ENCODE measurements at places on chromosomes 7 and 10.
A peak's percentile ranks its signal among the peaks of the same experiment; 100 is the strongest.

DNA sequence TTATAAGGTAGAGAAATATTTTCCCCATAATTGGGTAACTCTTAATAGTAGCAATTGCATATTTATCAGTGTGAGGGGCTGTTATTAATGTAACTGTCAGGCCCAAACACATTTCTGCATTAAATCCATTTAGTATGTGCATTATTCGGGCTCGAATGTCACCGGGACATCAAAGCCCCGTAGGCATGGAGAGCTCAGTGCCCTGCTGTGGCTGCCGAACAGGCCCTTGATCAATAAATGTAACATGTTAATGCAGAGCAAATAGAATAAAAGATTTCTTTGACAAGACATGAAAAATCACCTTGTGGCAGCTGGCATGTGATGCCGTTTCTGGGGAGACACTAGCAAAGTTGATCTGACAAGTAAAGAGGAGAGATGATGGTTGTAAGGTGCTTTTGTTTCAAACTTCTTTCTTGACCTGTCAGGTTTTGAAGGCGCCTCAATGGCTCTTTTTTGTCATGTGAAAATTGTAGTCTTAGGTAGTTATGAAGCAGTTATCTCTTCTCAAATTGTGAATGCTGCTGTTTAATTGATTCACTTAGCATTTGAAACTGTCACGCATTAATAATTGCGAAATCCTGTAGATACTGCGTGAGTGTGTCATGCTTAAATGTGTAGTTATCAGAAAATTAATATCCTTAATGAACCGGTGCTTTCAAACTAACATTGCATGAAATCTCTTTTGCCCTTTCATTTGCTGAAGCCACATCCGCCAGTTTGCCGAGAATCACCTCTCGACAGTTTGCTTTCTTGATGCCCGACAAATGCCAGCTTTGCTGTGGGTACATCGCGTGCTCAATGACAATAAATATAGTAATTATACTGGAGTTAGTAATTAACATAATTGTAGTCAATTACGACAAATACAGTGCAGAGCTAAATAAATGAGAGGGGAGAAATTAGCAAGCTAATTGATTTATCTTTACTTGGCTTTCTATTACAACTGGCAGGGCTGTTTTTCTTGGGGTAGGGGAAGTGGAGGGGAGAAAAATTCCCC lies 19.5 kb downstream of the LRMDA start:
- DNase-seq = no peak

DNA sequence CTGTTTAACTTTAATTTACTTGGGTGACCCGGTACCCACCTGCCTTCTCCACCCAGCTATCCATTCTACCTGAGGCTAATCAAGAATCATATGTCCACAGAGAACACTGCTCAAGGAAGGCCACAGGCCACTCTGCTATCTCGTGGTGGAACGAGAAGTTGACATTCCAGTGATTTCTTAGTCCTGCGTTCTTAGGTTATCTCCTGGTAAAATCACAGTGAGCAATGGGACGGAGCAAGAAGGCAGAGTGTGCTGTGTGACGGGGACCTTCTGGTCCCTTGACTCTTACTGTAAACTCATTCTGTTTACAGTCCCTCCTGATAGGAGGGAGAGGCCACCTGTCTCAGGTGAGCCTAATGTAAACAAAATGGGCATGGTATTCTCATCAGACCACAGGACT lies 256.6 kb downstream of the TNS3 start:
- DNase-seq = no peak

DNA sequence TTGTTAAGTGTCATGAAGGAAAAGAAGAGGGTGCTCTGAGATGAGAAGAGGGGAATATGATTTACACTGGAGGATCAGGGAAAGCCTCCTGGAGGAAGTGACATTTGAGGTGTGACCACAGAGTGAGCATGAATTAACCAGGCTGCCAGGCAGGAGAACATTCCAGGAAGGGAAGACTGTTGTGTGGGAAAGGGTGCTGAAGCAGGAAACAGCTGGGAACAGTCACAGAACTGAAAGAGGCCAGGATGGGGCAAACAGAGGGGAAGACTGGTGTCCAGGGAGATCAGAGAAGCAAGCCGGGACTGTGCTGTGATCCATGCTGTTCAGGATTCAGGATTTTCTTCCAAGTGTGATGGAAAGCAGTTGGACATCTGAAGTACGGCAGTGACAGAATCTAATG lies 14.9 kb downstream of the HIPK2 start:
- peak; percentile 36 for DNase-seq

DNA sequence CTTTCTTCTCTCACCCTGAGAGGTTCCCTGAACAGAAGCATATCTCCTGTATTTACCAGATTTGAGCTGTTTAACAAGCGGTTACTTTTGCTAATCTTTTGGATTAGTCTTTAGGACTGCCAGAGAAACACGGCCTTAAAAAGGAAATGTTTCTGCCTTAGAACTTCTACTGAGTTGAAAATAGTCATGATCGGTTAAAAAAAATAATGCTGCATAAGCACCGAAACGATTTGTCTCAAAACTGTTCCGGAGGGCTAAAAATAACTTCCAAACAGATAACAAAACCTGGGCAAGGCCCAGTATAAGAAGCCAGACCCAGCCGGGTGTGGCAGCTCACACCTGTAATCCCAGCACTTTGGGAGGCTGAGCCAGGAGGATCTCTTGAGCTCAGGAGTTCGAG lies 43.3 kb upstream of the CYTH3 start:
- no peak for DNase-seq

DNA sequence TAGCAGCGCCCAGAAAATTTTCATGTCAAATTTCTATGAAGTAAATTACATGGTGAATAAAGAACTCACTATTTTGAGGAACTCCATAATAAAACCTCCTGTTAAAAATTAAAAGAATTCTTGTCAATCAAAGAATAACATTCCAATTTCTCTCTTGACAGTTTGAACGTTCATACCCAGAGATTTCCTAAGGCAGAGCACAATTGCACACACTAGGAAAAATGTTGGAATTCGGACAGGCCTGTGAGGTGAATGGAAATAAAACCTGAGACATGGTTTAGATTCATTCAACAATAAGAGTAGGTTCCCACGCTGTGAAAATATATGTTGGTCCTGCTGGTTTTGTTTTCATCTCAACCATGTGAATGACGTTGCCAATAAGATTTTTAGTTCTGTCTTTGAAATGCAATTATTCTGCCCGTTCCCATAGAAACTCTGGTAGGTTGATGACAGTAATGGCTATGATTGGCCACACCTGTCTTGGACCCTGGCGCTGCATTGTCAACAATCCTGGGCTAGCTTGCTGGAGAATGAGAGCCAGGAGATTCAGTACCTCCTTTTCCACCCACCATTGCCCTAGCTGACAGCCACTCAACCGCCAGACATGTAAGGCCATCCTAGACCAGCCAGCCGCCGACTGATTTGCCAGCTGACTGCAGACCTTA lies 43.3 kb upstream of the RAPGEF5 start:
- no peak for DNase-seq

- DNase-seq = no peak
Measured at GRCh38 chr10:5252177-5253037, 55.8 kb downstream of the AKR1C4 start.

GRCh38 chr10:119824299-119824698 lies 48.3 kb downstream of the MCMBP start:
- DNase-seq = no peak

GRCh38 chr7:68535266-68535665 lies 1063.0 kb upstream of the AUTS2 start:
- no peak for DNase-seq

DNA sequence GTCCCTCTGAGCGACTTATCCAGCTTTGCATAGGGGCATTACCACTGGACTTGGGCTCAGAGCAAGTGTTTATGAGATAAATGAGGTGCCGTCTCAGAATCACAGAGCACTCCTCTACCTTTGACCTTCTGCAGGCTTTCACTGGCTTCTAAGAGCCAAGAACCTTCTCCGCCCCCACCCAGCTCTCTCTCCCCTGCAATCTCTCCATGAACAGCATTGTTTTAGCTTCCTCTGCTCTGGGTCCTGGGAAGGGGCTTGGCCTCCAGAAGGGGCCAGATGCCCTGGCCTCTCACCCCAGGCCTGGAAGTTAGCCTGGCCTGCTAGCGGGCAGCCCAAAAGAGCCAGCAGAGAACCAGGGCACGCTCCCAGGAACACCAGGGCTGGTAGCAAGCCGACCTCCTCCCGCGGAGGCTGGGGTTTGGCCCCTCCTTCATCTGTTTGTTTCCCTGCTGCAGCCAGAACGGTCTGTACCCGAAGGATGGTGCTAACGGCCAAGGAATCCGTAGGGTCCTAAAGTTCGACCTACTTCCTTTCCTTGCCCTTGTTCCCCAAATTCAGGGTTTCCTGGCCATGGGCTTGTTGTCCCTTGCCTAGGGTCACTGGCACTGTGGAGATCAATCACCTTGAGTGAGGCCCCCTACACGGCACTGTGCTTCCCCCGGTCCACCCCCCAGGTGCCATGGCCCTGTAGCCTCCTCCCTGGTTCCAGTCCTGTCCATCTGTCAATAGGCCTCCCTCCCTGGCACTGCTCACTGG lies 18.7 kb upstream of the DDIT4 start:
- peak; percentile 86 for DNase-seq

- DNase-seq = no peak
Measured at GRCh38 chr7:82559193-82559805, 115.7 kb upstream of the CACNA2D1 start.

DNA sequence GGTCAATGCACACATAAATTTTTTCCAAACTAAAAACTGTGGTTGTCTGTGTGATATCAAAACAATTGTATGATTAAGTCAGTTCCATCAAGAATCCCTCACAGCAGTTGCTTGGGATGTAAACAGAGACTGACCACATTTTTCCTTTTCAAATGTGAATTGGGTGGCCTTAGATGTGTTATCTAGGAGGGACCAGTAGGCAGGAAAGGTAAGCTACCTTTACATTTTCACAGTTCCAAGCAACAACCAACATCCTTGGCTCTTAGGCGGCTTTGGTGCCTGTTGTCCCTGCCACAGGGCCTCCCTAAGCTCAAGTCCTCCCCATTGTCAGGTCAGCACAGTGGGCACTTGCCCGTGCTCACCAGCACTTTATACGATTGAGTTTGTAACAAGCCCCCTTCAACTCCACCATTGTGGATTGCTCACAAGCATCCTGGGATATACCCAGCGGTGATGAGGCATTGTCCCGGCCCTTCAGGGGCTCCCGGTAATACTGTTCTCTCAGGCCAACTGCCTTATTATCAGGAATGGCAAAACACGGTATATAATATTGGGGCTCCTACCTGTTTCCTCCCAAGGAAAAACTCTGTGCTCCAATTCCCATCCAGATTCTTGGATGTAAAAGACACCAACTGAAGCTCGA lies 114.9 kb upstream of the ANKRD1 start:
- DNase-seq = no peak

Measured in fibroblast of gingiva (primary cell).